ENCODE measurements at places on chromosomes 16 and 17.

DNA sequence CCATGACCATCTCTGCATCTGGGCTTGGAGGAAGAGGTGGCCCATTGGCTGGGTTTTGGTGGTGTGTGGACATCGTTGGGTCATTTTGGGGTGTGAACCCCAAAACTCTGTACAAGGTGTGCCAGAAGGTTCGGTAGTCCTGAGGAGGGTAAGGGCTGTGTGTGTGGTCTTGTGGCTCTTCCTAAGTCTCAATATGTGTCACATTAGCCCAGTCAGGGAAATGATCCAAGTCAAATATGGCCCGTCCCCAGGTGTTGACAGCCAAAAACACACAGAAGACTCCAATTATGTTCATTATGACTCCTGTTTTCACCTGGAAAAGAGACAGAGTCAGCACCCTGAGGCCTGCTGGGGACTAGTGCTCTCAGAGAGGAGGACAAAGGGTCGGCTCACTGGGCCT, 27.1 kb downstream of the SLC13A5 start:
- DNase-seq, result no peak

DNA sequence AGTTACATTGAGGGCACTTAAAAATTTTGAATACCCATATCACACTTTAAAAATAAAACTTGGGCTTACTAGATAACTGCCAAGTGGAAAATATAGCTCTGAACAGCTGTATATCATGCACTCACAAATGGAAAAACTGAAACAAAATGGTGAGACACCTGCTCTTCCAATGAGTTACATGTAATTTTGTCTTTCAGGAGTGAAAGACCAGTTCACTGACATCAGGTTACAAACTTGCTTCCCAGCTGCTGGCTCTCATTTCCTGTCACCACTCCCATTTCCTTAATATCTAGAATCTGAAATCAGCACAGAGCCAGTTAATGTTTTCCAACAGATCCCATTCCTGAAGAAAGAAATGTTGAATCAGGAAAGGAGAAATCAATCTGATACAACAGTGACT, 10.8 kb downstream of the CSNK2A2 start:
- DNase-seq, result peak; percentile 14

DNA sequence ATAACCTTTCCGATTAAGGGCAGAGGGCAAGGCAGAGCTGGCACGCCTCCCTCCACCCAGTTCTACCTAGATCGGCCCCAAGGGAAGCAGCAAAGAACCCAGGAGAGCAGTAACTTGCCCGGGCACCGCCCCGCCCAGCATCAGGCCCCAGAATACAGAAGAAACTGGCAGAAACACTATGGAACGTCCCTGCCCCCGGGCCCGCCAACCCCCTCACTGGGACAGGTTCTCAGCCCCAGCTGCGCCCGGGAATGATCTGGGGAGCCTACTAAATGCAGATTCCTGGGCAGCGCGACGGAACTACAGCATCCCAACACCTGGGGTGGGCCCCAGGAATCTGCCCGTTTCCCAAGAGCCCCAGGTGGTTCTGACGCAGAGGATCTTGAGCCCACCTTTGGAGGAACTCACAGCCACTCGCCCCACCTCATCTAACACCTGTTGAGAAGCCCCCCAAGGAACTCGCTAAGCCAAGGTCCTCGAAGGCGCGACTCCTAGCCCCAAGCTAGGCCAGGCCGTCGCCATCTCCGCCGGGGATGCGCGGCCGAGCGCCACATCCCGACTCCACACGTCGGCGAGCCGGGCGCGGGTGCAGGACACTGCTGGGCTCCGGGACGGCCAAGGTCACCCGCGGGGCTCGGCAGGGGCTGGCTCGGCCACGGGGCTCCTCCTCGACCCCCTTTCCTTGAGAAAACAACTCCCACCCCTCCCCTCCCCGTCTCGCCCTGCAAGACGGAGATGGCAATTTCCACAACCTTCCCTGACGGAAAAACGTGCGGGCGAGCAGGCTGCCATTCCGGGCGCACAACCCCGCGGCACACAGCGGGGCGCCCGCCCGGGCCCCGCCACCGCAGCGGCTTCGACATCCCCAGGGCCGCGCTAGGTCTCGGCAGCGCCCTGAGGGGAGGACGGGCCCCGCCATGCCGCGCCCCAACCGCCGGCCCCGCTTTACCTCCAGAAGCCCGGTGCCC, 913 bp downstream of the CDIP1 start:
- peak; percentile 31 for DNase-seq

DNA sequence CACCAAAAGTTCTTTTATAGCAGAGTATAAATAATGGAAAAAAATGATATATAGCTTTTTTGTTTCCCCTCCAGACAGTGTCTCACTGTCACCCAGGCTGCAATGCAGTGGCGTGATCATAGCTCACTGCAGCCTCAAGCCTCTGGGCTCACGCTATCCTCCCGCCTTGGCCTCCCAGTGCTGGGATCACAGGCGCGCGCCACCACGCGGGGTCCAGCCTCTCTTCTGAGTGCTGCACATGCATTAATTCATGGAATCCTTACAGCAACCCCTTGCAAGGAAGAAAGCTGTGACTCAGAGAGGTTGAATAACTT, 18.0 kb upstream of the ZNF629 start:
- DNase-seq, result no peak

GRCh38 chr16:27379919-27380318, 22.1 kb upstream of the IL21R start:
- DNase-seq, result no peak

- DNase-seq, result no peak
Measured at GRCh38 chr17:40617678-40618240, 29.9 kb downstream of the SMARCE1 start.

DNA sequence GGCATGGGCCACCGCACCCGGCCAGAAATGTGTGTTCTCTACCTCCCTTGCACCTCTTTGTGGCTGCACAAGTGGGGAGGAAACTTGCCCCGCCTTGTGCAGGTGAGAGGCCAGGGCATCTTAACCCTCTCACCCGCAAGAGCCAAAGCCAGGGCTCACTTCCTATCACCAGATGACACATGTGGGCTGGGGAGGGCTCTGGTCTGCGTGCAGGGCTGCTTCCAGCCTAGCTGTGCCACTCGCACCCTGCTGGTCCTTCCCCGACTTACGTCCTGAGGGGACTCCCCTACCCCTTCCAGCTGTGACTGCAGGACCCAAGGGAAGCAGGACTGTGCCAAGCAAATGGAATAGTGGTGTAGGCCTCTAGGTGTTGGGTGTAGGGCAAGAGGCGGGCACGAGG, 6.9 kb downstream of the MIEF2 start:
- no peak for DNase-seq

GRCh38 chr17:14004927-14005620, 64.2 kb upstream of the COX10 start:
- no peak for DNase-seq

All from kidney (tissue), 22 donors.